ENCODE measurements at places on chromosomes 16 and 17.

DNA sequence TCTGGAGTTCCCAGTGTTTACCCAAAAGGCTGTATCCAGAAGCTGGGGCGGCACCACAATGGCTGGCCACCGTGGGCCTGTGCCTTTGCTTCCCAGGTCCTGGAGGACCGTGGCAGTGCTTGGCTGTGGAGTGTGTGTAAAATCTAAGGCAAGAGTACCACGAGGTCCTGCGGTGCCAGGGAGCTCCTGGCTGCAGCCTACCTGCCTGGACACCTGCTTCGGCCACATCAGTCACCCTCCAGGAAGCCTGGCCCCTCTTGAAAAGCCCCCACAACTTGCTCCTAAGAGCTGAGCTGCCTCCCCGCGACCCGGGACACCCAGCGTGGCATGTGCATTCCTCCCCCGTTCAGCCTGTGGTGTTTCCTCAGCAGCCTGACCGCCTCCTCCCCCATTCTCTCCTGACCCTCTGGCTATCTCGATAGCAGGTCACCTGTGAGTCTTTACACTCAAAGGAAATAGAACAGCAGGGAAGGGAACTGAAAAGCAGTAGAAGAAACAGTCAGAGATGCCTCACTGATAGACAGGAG is 7.9 kb downstream of the TIMM22 start:
- no peak for DNase-seq

- DNase-seq = no peak
These were observed 11.3 kb downstream of the RAI1 start for GRCh38 chr17:17692353-17693252.

DNA sequence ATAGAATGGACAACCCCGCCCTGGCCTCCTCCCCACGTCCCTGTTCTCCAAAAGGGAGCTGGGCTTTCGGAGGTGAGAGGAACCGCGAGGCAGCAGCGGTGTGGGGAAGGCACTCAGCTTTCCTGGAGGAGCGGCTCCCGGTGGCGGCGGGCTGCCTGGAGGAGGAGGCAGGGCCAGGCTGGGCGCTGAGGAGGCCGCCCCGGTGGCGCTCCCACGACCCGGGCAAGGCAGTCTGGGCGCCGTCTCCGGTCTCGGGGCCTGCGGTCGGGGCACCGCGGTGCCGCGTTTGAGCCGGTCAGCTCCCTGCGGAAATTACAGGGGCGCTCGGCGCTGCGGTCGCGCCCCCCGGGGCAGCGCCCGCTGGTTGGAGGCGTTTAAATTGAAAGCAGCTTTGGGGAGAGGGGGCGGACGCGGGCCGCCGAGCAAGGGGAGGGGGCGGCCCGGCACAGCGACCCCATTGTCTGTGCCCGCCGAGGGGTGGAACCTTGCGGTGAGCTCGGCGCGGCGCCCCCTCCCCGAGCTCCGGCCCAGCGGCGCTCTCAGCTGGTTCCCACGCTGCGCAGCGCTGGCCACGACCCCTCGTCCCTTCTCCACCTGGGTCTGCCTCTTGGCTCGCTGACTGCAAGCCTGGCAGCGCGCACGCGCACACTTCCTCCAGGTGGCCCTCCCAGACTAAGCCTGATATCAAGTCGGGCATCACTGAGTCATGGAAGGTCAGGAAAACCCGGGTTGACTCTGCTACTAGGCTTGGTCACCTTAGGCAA is 58.7 kb upstream of the DLX4 start:
- DNase-seq = peak; percentile 55

- DNase-seq = no peak
These were observed 59.8 kb downstream of the BMERB1 start for GRCh38 chr16:15494236-15494635.

DNA sequence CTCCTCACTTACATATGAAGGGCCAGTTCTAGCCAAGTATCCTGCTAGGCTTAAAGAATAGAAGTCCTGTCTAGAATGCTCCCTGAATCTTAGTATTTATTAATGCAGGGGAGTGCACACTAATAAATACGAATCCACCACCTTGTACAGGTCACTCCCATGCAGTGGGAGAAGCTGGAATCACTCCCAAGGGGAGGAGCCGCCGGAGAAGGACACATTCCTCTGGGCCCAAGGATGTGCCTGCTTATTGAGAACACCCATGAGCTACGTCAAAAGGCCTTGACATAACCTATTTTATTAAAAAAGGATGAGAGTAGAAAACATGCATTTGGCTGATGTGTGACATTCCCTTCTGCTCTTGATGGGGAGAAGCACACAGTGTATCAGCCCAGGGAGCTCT is 223.5 kb downstream of the SPECC1 start:
- DNase-seq = no peak

- DNase-seq = no peak
These were observed 1.8 kb downstream of the MRPL28 start for GRCh38 chr16:368388-369158.

- no peak for DNase-seq
These were observed 23.7 kb upstream of the WSCD1 start for GRCh38 chr17:6046431-6046830.

DNA sequence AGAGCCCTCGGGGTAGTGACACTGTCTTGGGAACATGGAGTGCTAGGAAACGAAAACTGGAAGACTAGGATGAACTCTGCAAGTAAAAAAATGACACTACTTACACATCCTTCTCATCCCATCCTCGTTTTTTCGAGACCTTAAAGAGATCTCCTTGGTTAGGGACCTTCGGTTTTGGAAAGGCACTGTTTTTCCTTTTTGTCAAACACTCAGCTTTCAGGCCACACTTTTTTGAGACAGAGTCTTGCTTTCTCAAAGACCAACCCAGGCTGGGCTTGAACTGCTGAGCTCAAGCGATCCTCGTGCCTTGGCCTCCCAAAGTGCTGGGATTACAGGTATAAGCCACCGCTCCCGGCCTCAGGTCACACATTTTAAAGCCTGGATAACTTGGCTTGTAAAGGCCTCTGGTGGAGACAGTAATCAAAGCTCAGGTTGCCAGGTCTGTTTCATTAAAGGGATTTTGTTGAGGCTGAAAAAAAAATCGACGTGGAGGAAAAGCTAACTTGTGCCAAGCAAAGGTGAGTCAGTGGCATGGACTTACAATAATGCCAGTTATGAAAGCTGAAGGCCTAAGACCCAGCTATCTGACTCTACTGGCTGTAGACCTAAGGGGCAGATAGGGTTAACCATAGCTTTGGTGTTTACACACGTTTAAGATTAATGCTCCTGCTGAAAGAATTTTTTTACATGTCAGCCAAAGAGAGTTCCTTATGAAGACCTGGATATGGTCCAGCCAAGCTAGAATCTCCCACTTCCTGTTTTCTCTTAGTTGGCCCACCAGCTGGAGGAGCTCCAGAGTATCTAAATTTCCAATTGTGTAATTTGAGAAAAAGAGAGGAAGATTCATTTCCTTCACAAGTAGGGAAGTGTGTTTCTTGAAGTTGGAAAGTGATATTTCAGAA is 823 bp downstream of the NBR1 start:
- peak; percentile 22 for DNase-seq

DNA sequence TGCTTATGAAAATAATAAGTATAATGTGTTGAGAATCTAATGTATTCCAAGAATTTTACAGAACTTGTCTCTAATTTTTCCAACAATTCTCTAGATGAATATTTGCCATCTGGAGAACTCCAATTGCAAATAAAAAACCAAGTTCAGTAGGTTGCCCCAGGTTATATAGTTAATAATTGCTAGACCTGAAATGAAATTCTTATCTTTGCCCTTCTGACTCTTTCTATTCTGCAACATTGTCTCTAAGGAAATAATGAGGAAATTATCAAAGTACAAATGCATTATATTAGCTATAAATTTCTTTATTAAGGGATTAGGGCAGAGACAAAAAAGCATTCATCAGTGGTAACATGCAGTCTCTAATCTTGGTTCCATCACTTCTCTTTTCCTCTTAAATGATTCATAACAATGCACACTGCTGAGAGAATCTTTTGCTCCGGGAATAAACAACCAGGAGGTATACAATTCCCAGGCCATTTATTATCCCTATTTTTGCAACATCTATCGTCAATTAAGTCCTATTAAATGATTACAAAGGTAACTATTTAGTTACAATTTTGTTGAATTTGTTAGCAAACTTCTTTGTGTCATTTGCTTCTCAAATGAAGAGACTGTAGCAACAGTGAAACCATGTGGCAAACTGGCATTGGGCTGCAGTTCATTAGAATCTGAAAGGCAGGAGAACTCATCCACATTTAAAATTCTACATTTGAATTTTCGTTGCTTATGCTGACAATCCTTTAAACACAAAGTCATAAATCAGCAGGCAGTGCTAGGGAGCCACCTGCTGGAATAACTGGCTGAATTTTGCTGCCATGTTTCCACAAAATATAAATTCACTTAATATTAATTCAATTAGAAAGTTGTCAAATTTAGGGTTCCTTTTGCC is 349.6 kb downstream of the KIF2B start:
- peak; percentile 18 for DNase-seq

- DNase-seq = no peak
These were observed 84.3 kb downstream of the KSR1 start for GRCh38 chr17:27540318-27541101.

- no peak for DNase-seq
These were observed 1.1 kb downstream of the NOXO1 start for GRCh38 chr16:1980030-1980769.

DNA sequence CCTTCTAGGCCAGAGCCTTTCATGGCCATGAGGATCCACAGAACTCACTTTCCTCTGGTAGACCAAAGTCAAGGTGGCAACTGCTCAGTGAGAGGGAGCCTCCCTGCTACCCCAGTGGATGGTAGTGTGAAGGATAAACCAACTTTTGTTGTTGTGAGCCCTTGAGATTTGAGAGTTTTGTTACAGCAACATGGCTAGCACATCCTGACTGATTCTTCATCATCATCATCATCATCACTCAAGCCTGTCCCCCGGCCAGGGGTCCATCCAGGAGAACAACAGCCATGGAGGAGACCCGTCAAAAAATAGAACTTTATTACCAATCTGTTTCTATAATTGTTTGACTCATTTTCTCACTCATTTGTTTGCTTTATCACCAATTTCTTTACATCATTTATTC is 23.7 kb downstream of the RAI1 start:
- no peak for DNase-seq

DNA sequence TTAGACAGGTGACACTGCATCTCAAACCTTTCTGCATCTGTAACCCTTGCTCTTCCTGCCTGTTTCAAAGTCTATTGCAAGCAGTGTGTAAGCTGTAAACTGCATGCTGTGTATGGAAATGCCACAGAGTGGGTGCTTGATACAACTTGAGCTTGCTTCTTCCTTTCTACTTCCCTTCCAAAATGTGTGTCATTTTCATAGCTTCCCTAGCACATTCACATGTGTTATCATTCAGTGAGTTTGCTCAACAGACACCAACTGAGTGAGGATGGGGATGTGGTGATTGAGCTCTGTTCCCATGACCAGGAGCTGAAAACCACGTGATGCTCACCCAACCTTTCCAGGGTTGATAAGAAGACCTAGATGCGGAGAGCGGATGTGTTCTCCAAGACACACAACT is 111.1 kb downstream of the VAT1L start:
- DNase-seq = no peak

GRCh38 chr17:64109400-64109799 is 20.5 kb downstream of the ERN1 start:
- no peak for DNase-seq

- no peak for DNase-seq
These were observed 14.7 kb downstream of the TMC5 start for GRCh38 chr16:19432429-19432828.

- DNase-seq = no peak
These were observed 9.4 kb downstream of the SGCA start for GRCh38 chr17:50175035-50175807.

- peak; percentile 74 for DNase-seq
These were observed 14.2 kb upstream of the SLC52A1 start for GRCh38 chr17:5049314-5049841.

- no peak for DNase-seq
These were observed 39.2 kb downstream of the NT5M start for GRCh38 chr17:17342242-17342945.

GRCh38 chr17:3903881-3904290 is 11.0 kb upstream of the CAMKK1 start:
- no peak for DNase-seq

GRCh38 chr17:59287452-59287851 is 44.0 kb upstream of the YPEL2 start:
- peak; percentile 10 for DNase-seq

DNA sequence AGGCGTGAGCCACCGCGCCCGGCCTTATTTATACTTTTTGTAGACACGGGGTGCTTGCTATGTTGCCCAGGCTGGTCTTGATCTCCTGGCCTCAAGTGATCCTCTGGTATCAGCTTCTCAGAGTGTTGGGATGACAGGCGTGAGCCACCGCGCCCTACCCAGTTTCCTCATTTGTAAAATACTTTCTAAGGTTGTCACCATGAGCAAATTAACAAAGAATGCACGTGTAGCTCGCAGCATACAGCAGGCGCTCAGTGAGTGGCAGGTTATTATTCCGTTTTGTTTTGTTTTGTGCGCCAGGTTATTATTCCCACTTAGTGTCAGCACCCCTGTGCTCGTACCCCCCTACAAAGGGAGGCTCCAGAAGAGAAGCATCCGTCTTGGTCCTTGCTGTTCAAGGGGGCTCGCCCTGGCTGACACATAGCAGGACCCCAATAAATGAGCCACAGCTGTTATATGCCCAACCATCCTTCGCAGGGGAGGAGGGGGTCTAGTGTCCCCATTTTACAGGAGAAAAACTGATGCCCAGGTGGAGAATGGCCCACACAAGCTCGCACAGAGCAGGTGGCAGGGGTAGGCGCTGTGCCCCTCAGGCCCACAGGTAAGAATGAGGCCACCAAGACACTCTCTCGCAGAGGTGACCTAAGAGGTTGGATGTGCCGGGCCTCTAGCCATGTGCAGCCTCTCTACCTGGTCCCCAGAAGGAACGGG is 686 bp upstream of the MIEF2 start:
- DNase-seq = no peak

- no peak for DNase-seq
These were observed 106.0 kb downstream of the SDR42E1 start for GRCh38 chr16:81905277-81905676.

DNA sequence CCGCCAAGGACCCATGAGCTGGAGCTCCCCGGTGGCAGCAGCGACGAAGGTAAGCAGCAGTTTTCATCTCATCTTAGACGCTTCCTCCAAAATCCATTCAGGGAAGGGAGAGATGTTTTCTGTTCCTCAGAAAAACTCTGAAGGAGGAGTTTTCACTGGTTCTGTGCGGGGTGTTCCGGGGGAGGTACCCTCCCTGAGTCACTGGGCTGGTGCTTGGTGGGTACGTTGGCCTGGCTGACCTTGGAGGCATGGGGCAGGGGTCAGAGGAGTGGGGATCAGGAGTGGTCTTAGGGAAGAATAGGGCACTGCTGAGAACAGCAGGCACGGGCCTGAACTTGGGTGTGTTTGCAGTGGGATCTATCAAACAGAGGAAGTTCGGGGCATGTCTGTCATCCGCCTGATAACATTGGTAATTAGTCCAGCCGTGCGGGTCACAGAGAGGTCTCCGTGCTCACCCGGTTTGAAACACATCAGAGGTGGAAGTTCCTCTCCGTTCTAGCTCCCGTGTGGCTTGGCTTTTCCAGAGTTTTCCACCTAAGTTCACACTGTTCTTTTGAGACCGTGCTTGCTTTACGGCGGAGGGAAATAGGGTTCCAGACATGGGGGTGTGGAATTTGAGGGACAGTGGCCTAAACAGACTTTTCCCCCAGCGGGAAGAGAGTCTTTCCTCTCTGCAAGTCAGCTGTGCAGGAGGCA is 59.6 kb upstream of the CIBAR2 start:
- no peak for DNase-seq

Data from activated naive CD4-positive, alpha-beta T cell treated with anti-CD3 and anti-CD28 coated beads for 36 hours (primary cell).